GF-D8 (cell line): ENCODE measurements at places on chromosomes 5 and 9.
A peak's percentile ranks its signal among the peaks of the same experiment; 100 is the strongest.

DNA sequence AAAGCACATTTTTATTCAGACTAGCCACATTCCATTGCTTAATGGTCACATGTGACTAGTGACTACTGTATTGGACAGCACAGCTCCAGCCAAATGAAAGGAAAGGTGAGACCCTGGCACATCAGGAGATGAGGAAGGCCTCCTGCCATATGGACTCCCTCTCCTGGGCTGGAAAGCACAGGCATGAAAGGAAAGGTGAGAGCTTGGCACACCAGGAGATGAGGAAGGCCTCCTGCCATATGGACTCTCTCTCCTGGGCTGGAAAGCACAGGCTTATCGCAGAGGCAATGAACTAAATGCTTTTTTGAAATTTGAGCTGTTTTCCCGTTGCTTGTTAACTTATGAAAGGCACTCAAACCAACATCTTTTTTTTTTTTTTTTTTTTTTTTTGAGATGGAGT, 144.8 kb upstream of the SLC12A2 start:
- DNase-seq, result no peak

GRCh38 chr9:120650352-120650751, 63.9 kb downstream of the MEGF9 start:
- no peak for DNase-seq

DNA sequence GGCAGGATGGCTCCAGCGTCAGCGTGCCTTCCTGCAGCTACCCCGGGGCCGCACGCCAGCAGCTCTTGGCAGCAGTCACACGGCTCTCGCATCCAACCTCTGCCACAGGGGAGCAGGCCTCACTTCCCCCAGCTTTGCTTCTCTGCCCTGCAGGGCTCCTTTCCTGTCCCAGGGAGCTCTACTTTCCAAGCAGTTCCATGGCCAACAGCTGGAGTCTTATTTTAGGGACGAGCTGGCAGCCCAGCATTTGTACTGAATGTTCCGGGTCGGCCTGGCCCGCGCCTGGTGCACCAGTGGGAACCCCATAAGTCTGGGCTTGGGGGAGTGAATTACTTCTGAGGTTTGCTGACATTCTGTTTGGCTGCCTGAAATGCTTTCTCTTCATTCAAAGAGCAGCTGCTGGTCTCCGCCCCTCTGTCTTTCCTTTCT, 34.6 kb downstream of the GADD45G start:
- no peak for DNase-seq

DNA sequence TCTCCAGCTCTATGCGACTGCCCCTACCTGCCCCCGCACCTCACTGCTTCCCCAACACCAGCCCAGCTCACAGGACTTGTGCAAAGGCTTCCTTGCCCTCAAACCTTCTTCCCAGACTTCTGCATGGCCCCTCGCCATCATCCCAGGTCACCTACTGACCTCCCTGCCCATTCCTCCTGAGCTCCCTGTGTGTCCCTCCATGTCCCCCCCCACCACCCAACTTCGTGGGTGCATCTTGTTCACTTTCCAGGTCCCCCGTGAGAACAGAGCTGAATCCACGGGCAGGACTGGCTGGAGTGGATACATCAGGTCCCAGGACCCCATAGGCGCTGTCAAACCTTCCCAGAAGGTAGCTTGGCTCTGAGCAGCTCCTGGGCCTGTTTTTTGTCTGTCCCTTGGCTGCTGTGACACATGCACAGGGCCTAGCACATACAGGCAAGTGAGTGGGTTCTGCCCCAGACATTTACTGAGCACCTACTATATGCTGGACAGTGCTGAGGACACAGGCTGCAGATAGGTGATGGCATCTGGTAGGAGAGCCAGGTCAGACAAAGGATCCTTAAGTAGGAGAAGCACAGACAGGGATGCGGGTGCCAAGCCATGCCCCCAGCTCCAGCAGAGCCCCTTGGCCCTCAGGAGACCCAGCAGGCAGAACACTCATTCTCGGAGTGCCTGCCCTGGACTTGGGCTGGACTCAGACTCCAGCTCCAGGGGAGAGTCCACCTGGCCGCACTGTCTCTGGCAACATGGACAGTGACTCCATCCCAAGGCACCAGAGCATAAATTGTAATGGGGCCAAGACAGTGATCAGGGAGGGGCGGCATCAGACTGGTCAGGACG, 15.0 kb downstream of the NINJ1 start:
- no peak for DNase-seq

DNA sequence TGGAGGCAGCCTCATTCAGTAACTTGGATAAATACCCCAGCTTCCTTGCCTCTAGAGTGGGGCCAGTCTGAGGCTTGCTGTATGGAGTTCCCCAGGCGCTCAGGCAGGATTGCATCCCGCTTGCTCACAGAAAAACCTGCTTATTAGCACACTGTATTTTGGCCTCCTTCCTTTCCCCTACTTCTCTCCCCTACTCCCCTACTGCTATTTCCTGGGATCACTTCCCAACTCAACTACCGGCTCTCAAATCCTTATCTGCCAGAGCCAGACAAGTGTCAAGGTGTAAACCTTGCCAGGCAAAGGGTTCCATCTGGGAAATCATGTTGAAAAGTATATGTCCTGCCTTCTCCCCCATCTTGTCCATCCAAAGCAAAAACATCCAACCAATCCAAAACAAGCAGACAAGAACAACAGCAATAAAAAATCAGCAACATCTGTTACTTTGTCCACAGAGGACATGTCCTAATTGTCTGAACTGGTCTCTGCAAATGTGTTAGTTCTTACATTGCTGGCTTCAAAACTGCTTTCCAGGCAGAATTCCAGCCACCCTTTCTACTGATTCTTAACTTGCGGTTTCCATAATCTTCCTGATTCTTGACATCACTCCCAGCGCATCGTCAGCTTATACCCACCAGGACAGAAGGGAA, 164.1 kb upstream of the SEMA6A start:
- no peak for DNase-seq

GRCh38 chr5:149901511-149901910, 43.1 kb downstream of the PDE6A start:
- DNase-seq, result no peak

DNA sequence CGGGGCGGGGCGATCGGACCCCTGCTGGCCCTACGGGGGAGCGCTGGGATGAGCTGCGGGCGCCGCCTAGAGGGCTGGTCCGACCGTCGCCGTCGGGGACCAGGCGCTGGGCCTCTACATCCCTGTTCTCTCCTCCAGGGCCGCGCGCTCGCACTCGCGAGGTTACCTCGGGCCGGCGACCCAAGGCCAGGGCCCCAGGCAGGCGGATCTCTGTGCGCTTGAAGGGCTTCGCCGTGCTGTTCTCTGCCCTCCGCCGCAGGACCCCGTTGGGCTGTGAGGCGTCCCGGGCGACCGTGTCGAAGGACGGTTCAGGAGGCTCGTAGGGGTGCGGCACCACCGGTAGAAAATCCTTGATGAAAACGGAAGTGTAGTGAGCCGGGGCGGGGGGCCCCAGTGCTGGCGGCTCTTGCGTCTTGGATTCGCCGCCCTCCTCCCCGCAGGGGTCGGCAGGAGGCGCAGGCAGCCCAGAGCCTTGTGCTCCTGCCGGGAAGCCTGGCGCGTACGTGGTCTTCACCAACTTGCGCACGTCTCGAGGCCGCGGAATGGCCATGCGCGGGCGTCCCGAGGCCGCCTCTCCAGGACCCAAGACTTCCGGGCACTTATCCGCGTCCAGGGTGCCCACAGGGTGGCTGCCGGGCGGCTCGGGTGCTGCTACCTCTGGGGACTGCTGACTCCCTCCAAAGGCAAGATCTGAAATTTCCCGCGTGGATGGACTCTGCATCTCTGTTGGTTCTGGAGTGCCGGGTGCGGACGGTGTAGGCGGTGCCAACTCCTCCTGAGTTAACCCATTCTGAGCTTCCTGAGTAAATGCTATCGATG, 2.0 kb downstream of the PROB1 start:
- DNase-seq, result peak; percentile 40

DNA sequence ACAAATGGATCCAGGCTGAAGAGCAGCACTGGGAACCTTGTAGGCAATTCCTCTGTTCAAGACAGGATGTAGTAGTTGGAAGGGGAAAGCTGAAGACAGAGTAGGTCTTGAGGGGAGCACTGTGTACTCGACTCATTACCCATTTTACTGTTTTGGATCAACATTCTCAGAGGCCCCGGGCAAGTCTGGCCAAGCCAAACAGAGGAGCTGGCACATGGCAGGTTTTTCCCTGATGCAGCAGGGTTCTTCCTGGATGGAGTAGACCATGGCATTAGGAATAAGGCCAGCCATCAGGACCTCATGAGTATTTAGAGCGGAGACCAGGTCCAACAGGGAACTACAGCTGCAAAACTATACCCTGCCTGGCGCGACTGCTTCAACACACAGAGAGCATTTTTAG, 4.4 kb downstream of the SVEP1 start:
- no peak for DNase-seq

- no peak for DNase-seq
These were observed 54.1 kb downstream of the DUSP1 start for GRCh38 chr5:172716796-172717313.

DNA sequence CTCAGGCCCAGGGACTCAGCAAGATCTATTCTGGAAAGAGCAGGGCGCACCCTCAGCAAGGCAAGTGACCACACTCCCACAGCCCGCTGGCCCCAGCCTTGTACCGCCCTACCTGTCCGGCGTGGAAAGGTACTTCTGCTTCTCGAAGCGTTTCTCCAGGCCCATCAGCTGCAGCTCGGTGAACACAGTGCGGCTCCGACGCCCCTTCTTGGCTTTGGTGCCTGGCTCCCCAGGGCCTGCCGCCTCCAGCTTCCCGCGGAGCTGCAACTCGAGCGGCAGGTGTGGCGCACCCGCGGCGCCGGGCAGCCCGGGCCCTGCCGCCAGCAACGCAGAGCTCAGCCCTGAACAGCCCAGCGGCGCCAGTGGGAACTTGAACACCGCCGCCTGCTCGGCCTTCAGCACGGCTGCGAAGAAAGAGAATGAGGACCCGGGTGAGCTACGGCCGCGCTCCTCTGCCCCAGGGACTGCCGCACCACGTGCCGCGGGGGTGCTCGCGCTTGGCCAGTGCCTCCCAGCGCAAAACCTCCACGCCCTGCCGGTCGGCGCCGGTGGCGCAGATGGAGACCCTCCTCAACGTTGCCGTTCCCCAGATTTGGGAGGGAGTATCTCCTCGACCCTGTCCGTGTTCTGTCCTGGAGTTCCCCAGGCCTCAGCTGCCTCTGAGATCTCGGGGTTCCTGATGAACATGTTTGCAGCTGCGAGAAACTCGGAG, 2.2 kb downstream of the BARX1 start:
- no peak for DNase-seq

GRCh38 chr5:167530548-167530947, 760.9 kb upstream of the WWC1 start:
- DNase-seq, result no peak

GRCh38 chr5:81247441-81247972, 14.4 kb downstream of the CKMT2 start:
- DNase-seq, result no peak

- DNase-seq, result no peak
These were observed 1402.4 kb upstream of the NUDT12 start for GRCh38 chr5:104965006-104965405.

DNA sequence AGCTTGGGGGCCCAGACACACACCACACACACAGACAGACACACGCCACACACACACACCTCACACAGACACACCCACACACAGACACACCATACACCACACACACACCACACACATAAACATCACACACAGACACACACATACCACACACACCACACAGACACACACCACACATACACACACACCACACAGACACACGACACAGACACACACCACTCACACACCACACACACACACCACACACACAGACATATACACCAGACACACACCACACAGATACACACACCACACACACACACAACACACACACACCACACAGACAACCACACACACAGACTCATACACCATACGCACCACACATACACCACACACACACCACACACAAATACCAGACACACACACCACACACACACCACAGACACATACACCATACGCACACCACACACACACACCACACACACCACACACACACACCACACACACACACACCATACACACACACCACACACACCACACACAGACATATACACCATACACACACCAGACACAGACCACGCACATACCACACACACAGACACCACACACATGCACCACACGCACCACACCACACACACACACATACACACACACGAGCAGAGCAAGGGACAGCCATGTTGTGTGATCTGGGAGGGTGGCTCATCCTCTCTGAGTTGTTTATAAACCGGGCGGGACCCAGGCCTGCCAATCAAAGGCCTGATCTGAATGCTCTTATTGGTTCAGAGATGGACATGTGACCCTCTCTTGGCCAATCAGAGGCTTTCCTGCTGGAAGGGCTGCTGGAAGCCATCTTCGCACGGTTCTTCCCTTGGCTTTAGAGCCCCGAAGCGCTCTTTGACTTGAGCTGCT, 148.3 kb downstream of the GAPVD1 start:
- DNase-seq, result no peak
